Stimulated activated CD4-positive, alpha-beta T cell treated with anti-CD3 and anti-CD28 coated beads, Interleukin-1b, Interleukin-23, amount 100 ng/mL, for 24 hours (primary cell): ENCODE measurements at places on chromosomes 7 and 10.

DNA sequence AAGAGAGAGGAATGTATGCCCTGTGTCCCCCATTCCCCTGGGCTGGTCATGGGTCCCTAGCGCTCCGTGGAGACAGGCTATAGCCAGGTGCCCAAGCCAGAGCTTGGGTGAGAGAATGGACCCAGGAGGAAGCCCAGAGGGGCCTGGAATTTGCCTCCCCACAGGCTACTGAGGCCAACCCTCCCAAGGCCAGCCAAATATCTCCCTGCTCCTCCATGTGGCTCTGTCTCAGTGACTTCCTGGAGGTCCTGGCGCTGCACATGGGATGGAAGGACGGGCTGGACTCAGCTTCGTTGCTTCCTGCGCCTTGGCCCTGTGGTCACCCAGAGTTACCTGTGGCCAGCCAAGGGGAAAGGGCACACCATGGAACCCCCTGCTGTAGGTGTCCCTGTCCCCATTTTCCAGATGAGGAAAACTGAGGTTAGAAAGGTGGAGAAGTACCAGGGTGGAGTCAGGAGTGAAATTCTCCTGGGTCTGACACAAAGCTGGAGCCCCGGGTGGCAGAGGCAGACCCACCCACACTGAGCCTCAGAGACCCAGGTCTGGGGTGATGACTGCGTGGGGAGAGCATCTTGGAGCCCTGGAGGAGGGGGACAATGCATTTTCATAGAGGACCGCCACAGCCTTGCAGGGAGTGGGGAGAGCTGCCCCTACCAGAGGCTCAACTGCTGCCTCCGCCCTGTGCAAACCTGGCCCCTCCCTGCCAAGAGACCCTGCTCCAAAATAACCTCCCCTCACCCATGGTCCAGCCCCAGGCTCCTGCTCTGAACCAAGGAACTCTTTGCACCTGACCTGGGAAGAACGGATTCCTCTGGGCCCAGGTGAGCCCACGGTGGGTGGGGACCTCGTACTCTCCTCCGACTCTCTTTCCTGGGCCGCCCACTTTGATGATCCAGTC, 42.6 kb downstream of the TMEM270 start:
- no peak for DNase-seq

- DNase-seq, result no peak
Observed at GRCh38 chr7:107711301-107711700, 32.6 kb upstream of the CBLL1 start.

DNA sequence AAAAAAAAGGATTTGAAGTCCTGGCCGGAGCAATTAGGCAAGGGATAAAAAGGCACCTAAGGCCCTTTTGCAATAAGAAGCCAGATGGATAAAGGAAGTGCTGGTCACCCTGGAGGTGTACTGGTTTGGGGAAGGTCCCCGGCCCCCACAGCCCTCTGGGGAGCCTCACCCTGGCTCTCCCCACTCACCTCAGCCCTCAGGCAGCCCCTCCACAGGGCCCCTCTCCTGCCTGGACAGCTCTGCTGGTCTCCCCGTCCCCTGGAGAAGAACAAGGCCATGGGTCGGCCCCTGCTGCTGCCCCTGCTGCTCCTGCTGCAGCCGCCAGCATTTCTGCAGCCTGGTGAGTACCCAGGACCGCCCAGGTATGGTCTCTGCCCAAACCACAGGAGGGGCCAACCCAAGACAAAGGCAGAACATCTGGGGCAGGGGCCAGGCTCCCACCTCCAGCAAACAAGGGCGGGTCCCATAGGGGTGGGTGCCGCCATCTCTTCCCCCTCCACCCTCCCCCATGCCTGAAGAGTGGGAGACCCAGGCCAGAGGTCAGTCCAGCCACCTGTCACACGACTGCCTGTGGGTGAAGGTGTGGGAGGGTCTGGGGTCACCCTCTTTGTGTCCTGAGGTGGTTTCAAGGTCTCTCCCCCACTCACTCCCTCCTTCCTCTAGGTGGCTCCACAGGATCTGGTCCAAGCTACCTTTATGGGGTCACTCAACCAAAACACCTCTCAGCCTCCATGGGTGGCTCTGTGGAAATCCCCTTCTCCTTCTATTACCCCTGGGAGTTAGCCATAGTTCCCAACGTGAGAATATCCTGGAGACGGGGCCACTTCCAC, at the start of gene PILRB:
Gene PILRB, plus strand, starts transcription at position 91 of the 830 bp plus-strand sequence. Its CDS starts 186 bp downstream, at position 277.
- DNase-seq, result no peak

DNA sequence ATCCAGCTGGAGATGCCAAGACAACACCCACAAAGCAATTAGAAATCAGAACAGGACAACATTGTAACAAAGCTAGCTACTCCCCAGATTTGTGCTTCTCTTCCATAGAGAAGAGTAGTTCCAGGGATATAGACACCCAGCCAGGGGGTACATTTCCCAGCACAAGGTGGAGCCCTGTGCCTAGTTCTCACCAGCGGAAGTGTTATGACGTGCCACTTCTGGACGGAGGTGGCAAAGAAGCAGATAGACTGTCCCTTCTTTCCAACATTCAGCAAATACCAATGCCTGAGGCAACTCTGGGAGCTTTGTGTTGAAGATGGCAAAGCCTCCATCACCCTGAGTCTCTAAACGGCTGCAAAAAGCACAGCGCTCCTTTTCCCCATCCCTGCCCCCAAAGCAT, 23.4 kb upstream of the GSAP start:
- DNase-seq, result no peak

GRCh38 chr7:70458745-70459144, 673.2 kb upstream of the GALNT17 start:
- DNase-seq, result no peak

GRCh38 chr10:130576427-130576826, 440.2 kb downstream of the GLRX3 start:
- DNase-seq, result no peak

- DNase-seq, result no peak
Observed at GRCh38 chr7:131336956-131337355, 9.3 kb downstream of the MKLN1 start.

DNA sequence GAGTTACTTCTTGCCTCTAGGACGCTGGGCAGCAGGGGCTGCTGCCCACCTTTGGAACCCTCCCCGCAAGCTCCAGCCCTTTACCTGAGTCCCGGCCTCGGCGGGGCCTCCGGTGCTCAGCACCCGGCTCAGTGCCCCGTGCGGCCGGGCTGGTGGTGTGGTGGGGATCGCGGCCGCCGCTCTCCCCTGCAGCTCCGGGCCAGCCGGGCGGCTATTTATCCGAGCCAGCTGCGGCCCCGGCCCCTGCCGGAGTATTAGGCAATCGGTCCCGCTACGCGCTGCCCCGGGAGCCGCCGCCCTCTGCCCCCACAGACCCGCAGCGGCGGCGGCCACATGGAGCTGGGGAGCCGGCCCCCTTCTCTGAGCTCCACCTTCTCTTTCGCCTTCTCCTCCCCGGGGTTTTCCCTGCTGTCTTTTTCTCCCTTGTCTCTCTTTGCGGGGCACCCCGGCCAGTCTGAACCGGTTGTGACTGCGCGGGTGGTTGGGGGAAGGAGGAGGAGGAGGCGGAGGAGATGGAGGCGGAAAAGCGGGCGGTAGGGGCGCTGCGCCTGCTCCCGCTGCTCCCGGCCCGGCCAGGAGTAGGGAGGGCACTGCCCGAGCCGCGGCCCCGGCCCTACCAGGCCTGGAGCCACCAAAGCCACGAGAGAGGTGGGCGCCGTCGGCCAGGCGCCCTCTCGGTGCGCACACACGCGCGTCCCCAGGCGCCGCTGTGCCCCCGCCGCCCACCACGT, at the start of gene SLC16A9:
Gene SLC16A9, minus strand, starts transcription at position 456 of the 731 bp plus-strand sequence. CDS start 25,559 bp downstream, outside the sequence.
- peak; percentile 33 for DNase-seq

GRCh38 chr10:109237050-109237449, 686.3 kb downstream of the XPNPEP1 start:
- no peak for DNase-seq

DNA sequence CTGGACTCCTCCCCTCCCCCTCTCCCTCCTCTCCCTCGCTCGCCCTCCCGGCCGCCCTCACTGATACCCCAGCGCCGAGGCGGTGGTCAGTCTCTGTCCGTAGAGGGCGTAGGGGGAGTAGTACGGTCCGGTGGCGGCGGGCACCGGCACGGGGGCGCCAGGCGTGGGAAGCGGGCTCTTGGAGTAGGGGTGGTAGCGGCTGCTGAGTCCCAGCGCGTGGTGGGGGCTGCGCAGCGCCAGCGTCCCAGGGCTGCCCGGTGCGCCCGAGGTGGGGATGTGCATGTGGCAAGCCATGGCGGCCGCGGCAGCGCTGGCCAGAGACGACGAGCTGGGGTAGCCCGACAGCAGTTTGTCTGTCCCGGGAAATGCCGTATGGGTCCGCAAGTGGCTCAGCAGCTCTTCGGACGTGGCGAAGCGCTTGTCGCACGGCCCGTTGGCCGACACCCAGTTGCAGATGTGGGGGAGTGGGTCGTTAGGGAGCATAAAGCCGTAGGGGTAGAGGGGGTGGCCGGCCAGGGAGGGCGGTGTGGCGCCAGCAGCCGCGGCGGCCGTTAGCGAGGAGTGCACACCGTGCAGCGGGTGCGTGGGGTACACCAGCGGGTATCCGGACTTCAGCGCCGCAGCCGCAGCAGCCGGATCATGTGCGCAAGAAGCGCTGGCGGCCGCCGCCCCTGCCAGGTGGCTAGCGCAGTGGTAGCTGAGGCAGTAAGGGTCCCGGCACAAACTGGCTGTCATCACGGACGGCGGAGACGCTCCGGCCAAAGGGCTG, 2.7 kb downstream of the ZNF503 start:
- DNase-seq, result no peak

GRCh38 chr10:128896963-128897362, 570.1 kb upstream of the MGMT start:
- no peak for DNase-seq

GRCh38 chr7:109246330-109247077, 676.8 kb downstream of the DNAJB9 start:
- DNase-seq, result no peak

DNA sequence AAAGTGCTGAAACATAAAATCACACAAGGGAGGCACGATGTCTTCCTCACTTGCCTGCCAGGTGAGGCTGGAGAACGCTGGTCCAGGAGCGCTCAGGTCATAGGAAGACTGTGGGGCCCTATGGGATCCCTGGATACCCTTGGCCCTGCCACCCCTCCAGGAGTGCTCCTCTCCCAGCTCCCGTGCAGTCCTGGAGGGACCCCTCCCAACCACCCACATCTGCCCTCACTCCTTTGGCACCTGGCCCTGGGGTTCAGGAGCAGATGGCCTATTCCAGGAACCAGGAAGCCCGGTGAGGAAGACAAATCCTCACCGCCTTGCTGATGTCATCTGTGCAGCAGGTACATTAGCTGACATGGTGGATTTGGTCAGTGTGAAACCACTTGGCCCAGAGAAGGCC, 3.7 kb upstream of the CXCL12 start:
- no peak for DNase-seq

- DNase-seq, result no peak
Observed at GRCh38 chr10:27512548-27512947, 8.4 kb downstream of the RAB18 start.

GRCh38 chr10:67698164-67698563, 2.2 kb upstream of the CTNNA3 start:
- DNase-seq, result no peak

DNA sequence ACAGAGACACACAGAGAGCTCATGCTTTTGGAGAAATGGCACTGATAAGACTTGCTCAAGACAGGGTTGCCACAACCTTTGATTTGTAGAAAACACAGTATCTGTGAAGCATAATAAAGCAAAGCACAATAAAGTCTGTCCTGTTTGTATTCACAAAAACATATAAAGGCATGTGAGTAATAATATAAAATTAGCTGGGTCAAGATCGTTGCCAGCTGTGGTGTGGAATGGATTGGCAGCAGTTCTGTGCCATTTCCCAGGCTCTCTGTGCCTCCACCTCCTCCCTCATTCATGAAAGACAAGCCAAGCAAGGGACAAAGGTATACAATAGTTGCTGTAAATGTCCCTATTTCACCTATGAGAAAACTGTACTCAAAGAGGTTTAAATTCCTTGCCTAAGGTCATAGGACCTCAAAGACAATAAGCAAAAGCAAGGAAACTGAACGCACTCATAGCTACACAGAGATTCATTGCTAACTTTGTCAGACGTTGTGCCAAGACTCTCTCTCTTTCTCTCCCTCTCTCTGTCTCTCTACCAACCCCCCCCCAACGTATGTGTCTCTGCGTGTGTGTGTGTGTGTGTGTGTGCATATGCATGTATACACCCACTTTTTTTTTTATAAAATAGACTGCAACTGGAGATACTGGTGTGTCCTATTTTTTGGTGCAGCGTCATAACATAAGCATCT, 31.8 kb downstream of the CHST3 start:
- no peak for DNase-seq

GRCh38 chr7:127884066-127884559, 147.1 kb downstream of the LRRC4 start:
- no peak for DNase-seq

DNA sequence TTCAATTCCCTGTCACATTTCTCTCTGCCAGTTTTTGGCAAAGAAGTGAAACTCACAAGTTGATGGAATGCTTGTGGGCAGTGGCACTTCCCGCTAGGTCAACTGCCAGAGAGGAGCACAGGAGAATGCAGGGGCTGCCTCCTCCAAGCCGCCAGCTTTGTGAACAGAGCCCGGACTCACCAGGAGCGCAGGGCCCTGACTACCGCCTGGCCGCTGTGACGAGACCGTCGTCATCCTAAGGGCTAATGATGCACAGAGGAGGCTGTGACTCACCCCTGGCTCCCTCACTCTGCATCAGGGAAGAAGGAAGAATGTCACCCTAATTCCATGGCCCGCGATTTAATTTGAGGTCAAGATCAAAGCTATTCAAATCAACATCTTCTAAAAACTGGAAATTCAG, 123.9 kb downstream of the TAX1BP1 start:
- no peak for DNase-seq

- DNase-seq, result no peak
Observed at GRCh38 chr10:58382489-58382995, 2.7 kb upstream of the TFAM start.

DNA sequence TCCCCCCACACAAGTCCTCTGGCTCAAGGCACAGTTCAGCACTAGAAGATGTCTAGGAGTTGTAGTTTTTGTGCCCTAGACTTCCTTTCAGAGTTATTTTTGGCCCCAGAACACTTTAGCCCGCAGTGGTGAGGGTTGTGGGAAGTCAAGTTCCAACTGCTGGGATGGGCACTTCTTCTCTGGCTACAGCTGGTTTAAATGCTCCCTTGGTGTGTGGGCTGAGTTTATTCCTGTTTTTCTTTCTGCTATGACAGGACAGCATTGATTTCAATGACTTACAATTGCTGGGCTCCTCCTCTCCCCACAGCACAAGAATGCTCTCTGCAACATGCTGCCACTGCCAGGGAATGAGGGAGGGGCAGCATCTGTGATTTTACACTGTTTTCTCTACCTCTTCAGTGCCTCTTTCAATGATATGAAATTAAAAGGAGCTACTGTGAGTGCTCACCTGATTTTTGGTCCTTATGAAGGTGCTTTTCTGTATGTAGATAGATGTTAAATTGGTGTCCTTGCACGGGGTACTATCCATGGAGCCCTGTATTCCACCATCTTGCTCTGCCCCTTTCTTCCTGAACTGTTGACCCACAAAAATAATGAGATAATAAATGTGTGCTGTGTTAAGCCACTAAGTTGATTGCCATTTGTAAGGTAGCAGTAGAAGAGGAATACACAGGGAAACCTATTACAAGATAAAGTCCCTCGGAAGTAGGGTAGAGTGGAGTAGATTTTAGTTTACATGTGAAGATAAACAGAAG, 56.3 kb downstream of the SLC13A1 start:
- no peak for DNase-seq

DNA sequence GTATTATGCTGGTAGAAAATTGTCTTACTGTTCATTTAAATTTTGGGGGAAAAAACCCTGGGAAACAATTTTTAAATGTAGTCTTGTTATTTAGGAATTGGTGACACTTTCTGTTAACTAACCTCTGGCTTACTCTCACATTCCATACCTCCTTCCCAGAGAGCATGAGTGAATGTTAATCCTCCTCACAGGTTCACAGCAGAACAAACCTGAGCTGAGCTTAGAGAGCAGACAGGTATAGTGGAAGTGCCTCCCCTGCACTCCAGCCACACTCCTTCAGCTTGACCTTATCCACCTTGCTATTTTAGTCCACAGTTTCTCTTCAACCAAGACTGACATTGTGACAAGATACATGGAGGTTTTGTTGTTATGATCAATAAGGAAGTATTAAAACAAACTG, 235.9 kb downstream of the FOXP2 start:
- no peak for DNase-seq
